Cortex of kidney (tissue), 1 donor: ENCODE measurements at places on chromosomes 1 and 21.

- no peak for DNase-seq
Measured at GRCh38 chr1:45393718-45394302, 53.6 kb upstream of the MUTYH start.

GRCh38 chr1:192633533-192634253, 2.3 kb upstream of the RGS13 start:
- DNase-seq: no peak

- no peak for DNase-seq
Measured at GRCh38 chr21:33586927-33587326, 1.6 kb downstream of the DONSON start.

GRCh38 chr1:243819438-243819839, 30.6 kb downstream of the AKT3 start:
- DNase-seq: no peak

DNA sequence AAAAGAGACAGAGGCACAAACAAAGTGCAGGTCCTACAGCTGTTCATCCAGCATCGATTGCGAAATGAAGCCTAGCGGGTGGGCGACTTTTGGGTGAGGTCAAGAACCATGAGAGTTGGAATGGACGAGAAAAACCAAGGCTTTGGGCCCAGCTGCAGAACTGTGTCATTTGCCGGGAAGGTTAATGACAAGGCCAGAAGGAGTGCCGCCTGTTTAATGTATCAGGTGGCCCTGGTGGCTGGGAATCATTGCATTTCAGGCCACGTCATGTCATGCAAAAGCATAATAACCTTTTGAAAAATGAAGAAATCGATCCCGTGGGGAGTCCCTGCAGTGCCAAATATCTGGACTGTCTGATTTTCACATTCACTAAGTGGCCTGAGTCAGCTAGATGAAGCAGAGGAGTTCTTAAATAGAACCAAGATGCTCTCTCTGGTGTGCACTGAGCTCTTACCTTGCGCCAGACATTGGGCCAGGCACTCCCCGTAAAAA, 8.1 kb upstream of the RCC2 start:
- DNase-seq: no peak

DNA sequence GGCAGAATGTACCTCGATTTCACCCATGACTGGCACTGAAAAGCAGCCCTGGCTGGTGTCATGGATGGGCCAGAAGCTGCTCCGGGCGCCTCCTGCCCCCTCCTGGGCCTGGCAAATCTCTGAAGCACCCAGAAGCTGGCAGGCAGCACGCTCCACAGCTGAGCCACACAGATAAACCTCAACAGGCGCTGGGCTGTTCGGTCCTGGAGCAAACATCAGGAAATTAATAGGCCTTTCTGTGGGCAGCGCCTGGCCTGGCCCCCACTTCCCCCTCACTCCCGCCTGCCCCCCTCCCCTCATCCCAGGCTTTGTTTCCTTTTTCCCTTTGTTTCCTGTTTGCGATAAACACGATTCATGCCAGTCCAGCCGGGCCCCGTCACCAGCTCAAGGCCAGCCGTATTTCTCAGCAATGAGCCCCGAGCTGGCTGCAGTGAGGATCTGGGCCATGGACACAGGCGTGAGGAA, 20.1 kb upstream of the DISP3 start:
- DNase-seq: no peak

DNA sequence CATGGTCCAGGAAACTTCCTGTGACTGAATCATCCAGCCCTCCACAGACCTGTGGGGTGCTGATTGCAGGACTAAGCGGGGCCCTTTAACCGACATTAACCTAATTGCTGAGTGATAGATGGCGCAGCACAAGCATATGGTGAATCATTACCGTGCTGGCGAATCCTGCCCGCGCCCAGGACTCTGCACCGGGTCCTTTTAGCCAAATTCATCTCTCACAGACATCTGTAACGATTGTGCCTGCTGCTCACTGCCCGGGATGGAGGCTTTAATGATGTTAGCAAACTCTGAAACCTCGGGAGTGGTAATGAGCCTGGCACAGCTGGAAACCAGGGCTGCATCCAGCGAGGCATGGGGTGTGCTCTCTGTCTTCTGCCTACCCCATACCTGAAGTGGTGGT, 147.3 kb upstream of the CD34 start:
- no peak for DNase-seq

DNA sequence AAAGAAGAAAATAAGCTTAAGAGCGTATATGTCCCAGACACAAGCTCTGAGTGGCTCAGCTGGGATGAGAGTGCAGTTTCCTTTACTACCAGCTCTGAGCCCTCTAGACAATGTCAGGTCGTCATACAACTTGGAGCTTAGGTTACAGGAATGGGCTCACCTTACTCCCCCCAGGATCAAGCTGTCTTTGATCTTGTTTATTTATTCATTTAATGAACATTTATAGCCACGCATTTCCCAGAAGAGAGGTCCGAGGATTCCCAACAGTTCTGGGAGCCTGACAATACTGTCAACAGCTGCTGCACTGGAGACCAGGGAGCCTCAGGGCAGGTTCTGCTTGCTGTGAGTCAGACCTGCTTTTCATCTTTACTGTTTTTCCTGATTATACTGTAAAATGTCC, 378.9 kb downstream of the PLPP3 start:
- DNase-seq: no peak

DNA sequence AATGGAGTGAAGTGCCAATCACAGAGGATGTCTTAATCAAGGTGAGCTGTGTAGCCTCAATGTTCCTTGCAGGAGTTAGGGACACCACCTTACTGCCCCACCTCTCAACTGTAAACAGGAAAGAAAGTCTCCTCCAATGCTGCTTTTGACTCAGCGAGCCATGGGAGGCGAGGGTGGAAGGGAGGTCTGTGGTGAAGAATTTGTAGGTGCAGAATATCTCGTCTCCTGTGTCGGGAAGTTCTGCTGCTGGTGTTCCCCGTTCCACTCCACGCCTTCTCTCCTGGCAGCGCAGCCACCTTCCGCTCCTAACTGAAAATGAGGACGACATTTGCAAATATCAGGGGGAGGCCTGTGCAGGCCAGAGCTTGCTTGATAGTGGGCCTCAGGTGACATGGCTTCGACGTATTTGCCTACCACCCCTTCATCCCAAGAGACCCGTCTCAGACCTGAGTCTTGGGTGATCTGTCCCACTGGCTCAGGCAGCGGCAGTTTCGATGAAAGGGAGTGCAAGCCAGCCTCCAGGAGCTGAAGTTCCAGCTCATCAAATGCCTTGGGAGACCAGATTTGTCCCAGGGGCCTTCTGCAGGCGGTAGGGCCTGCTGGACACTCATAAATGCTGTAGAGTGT, 368.3 kb upstream of the C1orf174 start:
- no peak for DNase-seq

DNA sequence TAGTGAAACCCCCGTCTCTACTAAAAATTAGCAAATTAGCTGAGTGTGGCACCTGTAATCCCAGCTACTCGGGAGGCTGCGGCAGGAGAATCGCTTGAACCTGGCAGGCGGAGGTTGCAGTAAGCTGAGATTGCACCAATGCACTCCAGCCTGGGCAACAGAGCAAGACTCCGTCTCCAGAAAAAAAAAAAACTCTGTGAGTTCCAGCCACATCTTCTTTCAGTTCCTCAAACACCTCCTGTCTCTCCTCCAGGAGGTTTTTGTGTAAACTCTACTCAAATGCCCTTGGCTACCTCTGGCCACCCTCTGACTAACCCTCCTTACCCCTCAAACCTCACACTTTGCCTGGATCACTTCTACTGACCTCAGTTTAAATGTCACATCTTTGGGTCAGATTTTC, 38.1 kb downstream of the RCSD1 start:
- no peak for DNase-seq
